ENCODE measurements at places on chromosomes 4 and X.
A peak's percentile ranks its signal among the peaks of the same experiment; 100 is the strongest.

DNA sequence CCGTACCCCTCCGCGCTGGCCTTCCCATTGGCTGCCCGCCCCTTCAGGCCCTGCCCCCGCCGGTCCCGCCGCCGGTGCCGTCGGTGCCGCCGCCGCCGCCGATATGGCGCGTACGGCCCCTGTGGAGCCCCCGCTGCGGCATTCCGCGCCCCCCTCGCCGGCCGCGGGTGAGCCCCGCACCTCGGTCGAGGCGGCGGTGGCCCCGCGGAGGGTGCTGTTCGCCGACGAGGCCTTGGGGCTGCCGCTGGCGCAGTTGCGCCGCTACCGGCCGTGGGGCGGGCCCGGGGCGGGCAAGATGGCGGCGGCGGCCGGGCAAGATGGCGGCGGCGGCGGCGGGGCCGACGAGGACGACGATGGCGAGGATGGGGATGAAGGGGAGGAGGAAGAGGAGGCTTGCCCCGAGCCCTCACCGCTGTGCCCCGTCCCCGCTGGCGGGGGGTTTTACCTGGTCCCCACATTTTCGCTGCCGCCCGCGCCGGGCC is at the start of gene PPP1R3F:
Gene PPP1R3F, plus strand, starts transcription at position 27 of the 482 bp plus-strand sequence. Its CDS starts 77 bp downstream, at position 104.
- DNase-seq: no peak

GRCh38 chr4:158376106-158376840 is 145.4 kb upstream of the RXFP1 start:
- DNase-seq: no peak

DNA sequence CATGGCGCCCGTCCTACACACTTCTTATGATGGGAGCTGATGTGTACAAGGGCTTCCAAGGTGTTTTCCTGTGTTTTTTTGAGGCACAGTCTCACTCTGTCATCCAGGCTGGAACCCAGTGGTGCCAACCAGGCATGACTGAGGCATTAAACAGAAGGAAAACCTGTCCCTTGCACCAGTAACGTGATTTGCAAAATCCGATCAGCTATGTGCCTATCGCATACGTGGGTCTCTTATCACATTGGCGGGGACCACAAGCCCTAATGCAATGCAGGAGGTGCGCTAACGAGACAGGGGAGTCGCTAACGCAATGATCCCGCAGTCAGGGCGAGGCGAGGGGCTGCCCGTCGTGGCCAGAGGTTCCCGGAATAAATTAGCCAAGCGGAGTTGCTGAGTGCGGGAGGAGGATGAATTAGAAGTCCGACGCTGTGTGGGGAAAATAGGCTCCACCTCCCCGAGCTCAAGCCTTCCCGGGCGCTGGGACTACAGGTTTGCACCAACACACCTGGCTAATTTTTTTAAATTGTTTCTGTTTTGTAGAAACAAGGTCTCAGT is 162.7 kb downstream of the SHOX start:
- DNase-seq: no peak

DNA sequence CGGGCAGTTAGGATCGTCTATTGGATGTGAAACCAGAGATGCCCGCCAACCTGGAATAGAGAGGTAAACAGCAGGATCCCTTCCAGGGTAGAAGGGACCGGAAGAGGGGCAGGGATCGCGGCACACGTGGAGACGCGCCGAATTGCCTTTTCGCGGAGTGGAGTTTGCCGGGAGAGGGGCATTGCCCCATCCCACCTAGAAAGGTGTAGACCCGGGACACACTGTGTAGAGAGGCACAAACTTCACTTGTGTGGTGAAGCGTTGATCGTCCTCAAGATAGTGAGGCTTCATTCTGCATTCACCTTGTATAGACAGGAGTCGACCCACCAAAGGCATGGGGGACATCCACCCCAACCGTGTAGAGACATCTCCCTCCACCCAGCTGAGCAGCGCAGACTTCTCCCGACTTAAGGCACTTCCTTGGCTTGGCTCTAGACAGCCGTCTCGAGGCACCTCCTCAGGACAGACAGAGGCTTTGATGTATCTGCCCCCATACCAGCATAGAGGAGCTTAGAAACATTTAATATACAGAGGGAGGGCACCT is 410 bp downstream of the GNL3L start:
- DNase-seq: no peak

DNA sequence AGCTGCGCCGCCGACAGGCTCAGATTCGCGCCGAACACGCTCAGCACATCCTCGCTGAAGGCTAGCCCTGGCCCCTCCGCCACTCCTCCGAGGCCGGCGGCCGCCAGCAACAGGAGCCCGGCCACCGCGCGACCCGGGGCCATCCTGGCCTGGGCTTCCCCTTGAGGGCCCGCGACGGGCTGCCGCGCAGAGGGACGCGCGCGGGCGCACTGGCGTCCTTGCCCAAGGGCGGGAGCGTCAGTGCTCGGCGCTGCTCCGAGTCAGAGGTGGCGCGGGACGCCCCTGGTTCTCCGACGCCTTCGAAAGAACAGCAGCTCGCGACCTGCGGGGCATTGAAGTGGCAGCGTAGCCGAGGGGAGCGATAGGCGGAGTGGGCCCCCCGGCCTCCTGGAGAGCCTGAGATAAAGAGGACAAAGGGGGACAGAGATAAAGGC is 745 bp downstream of the SLC39A8 start:
- DNase-seq: peak; percentile 56

DNA sequence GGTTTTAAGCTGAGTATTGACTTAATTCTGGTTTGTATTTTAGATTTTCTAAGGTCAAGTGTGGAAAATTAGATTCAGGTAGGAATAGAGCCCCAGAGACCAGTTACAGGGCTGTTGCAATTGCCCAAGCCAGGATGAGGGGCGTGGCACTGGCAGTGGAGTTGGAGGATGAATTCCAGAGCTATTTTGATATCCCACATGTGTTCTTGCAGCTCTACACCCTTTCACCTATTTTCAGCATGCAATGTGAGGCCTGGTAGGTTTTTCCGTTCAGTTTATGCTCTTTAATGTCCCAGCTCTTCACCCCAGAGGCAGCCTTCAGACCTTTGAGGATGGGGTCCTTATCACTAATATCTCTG is 17.9 kb upstream of the OGT start:
- DNase-seq: no peak

GRCh38 chr4:51851090-51851936 is 8.4 kb downstream of the DCUN1D4 start:
- no peak for DNase-seq

DNA sequence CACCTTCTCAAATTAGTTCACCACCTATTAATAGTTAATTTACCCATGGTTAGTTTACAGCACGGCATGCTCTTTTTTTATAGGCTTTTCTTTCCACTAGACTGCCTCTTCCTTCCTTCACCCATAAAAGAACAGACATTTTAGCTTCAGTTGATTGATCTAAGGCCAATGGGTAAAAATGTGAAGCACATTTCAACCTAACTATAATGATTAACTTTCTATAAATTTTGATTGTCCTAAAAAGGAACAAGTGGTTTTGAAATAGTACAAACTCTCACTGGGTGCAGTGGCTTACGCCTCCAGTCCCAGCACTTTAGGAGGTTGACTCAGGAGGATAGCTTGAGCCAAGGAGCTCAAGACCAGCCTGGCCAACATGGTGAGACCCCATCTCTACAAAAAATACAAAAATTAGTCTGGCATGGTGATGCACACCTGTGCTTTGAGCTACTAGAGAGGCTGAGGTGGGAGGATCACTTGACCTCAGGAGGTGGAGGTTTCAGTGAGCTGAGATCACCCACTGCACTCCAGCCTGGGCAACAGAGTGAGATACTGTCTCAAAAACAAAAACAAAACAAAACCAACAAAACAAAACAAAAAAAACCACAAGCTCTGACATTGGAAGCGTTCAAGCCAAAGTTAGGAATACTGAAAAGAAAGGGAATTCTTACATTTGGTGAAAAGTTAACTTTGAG is 89.9 kb upstream of the FAT1 start:
- DNase-seq: no peak

GRCh38 chr4:173573286-173573685 is 43.3 kb upstream of the HAND2 start:
- no peak for DNase-seq

GRCh38 chr4:113209153-113209552 is 159.7 kb downstream of the ANK2 start:
- DNase-seq: no peak

- no peak for DNase-seq
These were observed 297.6 kb upstream of the STS start for GRCh38 chrX:6849716-6850414.

GRCh38 chr4:159204566-159204965 is 101.7 kb downstream of the RAPGEF2 start:
- no peak for DNase-seq

DNA sequence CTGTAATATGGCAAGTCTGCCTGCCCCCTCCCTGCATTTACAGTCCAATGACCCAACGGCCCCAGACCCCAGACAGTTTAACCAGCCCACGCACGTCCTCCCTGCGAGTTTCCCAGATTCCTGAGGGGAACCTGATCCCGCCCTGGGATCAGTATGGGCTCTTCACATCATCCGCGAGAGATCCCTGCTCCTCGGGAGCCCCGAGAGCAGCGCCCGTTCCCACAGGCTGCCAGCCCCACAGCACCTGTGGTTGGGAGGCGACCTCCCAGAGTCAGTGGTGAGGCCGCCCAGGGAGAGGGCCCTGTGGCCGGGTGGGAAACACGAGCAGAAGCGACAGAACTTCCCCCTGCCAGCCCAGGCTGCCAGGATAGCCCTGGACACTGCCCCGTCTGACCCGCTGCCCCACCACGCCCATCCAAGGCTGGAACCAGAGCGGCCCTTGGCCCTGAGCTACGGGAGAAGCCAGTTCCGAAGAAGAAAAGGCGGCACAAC is 32.8 kb downstream of the TSC22D3 start:
- DNase-seq: no peak

DNA sequence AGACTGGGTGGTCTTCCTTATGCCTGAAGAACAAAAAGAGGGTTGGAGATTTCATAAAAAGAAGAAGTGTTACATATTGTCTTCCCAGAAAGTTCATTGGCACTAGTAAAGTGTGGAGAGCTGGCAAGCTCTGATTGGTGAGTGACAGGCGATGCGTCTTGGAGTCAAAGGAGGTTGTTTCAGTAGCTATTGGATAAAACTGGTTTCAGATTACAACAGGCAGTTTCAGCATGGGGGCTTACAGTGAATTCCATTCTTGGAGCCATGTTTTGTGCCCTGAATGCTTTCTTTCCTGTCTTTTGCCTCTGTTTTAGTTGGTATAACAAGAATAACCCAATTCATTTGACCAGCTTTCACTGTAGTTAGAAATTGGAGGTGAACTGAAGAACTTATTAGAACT is 750.5 kb downstream of the ADGRL3 start:
- DNase-seq: no peak

DNA sequence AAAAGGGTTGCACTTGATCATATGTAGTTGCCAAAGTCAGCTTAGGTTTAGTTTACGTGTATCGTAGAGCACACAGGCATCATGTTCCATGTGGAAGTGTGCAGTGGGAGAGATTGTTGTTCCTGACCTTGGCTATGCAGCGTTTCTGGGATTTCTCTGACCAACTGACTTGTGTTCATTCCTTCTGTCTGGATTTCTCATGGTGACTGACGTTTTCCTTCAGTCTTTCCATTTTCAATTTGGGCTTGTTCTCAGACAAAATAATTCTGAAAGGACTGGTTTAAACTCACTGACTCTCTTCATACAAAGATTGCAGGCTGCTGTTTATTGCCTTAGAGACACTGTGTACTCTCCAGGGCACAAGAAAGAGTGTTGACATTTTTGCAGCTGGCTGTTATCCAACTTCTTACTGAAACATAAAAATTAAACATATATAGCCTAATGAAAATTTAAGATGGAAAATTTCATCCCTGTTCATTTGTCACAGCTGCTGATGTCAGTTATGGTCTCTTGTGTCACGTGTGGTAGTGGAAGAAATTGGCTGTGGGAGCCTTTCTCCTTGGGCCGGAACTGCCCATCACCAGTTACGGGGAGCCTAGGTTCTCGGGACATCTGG is 95.4 kb downstream of the TNIP2 start:
- no peak for DNase-seq

DNA sequence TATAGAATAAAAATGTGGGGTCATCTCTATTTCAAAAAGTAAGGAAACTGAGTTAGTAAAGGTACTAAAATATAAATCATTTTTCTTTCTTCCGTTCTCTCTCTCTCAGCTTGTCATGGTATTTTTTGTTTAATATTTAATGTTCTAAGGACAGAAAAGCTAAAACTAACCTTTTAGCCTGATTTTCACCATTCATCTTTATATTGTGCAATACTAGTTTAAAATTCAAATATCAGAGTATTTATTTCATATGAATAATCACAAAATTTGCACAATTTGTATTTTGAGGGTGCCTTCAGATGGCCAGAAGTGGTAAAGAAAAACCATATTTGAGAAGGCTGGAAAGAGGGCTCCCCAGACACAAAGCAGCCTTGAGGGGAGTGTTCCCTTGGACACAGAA is 197.6 kb upstream of the AR start:
- DNase-seq: no peak

DNA sequence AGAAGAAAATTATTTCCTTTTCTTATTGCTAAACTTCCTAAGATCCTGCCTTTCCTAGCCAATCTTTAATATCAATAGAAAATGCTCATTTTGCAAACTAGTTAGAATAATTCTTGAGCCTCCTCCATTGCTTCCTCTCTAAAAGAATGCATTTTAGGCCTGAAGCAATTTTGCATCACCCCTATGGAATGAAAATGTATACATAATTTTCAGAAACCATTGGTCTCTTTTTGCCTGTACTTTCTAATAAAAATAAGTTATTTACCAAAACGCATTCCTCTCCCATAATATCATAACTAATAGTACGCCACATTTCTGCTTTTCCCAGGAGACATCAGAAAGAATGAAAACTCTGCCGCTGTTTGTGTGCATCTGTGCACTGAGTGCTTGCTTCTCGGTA is 1.7 kb downstream of the MUC7 start:
- DNase-seq: no peak

- DNase-seq: no peak
These were observed 64.5 kb upstream of the ANKRD50 start for GRCh38 chr4:124777007-124777406.

- DNase-seq: no peak
These were observed 607 bp upstream of the DKC1 start for GRCh38 chrX:154761977-154762536.

All from ACHN (cell line).